Stimulated activated CD8-positive, alpha-beta memory T cell treated with anti-CD3 and anti-CD28 coated beads, Interleukin-7, amount 100 ng/mL, for 48 hours (primary cell): ENCODE measurements at places on chromosomes 7 and 10.

- DNase-seq: no peak
Observed at GRCh38 chr10:11757454-11757820, 15.3 kb downstream of the ECHDC3 start.

DNA sequence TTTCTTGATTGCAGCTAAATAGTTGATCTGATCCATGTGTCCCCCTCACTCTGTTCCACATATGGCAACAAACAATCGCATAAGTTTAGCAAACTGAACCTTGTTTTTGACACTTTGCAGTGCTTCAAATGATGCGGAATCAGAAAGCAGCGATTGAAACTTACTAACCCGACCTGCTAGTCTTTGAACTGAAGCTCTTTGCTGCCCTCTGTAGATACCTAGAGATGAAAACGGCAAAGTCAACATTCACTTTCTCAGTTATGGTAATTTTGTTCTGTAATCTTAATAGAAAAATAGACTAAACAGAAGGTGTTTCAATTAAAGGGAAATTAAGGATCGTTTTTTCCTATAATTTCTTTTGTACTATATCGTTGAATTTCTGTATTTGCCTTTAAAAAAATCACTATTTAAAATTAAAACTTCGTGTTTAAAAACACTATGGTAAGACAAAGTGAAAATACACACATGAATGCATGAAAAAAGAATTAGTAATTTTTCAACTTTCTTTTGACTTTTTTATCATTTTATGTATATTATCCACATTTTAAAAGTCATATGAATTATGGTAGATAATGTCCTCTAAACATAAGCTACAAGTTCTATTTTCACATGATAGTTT is 276.5 kb downstream of the MAGI2 start:
- DNase-seq: no peak

- DNase-seq: no peak
Observed at GRCh38 chr10:17548770-17549169, 68.4 kb downstream of the HACD1 start.

DNA sequence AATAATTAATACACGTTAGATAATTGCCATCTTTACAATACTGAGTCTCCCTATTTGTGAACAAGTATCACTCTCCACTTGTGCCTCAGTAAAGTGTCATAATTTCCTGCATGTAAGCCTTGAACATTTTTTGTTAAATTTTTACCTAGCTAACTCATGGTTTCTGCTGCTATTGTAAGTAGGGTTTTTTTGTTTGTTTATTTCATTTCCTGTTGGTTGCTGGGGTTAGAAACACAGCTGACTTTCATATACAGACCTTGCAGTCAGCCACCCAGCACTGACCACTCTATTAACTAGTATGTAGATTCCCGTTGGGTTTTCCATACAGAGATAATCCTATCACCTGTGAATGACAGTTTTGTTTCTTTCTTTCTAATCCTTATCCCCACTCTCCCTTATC is 133.3 kb downstream of the MPP7 start:
- no peak for DNase-seq

GRCh38 chr10:72087392-72087968 is 871 bp downstream of the SPOCK2 start:
- DNase-seq: no peak

DNA sequence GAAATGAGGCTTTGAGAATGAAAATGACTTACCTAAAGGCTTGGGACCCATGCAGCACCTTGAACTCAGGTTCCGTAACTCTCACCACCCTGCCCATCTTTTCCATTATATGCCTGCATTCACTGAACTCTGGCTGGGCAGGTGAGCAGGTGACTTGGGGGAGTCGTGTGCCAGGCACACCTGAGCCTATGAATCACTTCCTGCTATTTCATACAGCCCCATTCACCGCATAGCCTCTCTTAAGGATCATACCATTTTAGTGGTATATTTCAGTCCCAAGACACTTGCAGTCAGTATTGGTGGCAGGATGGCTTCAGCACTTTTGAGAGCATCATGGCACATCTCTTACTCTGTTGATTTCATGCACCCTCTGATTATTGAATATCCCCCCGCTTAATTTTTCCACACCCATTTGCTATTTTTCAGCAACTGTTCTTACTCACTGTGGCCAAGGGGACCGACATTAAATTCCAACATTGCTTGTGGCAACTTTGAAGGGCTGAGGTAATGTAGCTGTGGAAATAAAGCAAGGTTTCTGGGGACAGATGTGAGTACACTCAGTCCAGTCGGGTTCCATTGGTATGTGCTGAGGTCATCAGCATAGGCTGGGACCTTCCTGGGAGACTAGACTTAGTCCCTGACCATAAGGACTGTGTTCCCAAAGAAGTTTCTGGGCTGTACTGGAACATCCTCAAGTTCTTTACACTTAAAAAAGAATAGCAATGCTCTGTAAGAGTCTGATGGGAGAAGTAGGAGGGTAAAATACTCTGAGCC is 39.8 kb upstream of the ZNF438 start:
- no peak for DNase-seq

DNA sequence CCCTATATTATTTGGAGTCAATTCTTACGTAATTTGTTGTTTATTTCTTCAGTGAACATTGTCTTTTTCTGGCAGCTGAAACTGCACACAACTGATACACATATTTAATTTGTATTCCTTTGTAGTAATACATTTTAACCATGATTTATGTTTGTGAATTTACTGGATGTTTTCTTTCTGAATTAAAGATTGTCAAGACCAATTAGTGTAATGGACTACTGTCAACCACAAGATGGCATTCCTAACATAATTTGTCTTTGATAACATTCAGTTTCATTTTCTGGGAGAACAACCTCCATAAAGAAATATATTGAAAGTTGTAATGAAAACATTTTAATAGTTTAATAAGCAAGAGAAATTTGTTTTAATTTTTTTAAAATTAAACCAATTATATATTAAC is 10.1 kb downstream of the THNSL1 start:
- DNase-seq: no peak

GRCh38 chr10:110977662-110978061 is 58.3 kb downstream of the SHOC2 start:
- no peak for DNase-seq

GRCh38 chr10:9707216-9707615 is 1310.5 kb upstream of the CELF2 start:
- DNase-seq: no peak

DNA sequence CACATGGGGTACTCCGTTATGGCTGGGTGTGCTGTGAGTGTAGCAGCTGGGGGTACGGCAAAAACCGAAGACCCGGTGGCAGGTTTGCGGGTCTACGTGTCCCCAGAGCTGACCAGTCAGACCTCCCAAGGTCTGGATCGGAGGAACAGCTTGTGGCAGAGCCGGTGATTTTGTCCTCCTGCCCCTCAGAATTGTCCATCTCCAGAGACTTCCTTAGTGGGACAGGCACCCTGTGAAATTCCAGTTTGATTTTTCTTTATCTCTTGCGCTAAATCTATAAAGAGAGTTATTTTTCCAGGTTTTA is 1.0 kb downstream of the EIF3B start:
- no peak for DNase-seq

- DNase-seq: no peak
Observed at GRCh38 chr7:119925581-119926289, 347.2 kb upstream of the KCND2 start.

DNA sequence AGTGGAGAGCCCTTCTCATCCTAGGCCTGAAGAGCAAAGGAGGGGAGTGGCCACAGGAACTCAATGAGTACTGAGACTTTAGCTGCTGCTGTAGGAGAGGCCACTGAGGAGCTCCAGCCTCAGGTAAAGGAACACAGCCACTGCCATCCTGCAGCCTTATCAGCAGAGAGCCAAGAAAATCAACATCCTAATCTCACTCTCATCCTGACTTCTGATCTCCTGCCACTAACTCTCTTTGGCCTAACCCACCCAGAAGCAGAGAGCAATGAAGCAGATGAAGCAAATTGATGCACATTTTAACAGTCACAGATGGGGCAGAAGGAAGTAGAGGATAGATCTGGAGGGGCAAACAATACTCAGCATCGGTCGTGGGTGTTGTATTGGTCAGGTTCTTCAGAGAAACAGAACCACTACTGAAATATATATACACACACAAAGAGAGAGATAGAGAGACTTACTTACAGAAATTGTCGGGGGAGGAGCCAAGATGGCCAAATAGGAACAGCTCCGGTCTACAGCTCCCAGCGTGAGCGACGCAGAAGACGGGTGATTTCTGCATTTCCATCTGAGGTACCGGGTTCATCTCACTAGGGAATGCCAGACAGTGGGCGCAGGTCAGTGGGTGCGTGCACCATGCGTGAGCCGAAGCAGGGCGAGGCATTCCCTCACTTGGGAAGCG is 297.6 kb downstream of the MTERF1 start:
- DNase-seq: no peak

DNA sequence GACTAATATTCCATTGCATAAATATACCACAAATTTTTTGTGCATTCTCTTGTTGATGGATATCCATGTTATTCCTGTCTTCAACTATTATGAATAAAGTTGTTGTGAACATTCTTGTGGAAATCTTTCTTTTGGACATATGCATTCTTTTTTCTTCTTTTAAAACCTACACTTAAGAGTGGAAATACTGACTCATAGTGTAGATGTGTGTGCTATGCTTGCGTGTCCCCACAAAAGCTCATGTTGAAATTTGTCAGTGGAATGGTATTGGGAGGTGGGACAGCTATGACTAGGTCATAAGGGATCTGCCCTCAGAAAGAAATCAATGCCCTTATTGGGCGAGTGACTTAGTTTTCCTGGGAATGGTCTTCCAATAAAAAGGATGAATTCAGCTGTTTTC is 203.6 kb upstream of the PRSS58 start:
- DNase-seq: no peak

DNA sequence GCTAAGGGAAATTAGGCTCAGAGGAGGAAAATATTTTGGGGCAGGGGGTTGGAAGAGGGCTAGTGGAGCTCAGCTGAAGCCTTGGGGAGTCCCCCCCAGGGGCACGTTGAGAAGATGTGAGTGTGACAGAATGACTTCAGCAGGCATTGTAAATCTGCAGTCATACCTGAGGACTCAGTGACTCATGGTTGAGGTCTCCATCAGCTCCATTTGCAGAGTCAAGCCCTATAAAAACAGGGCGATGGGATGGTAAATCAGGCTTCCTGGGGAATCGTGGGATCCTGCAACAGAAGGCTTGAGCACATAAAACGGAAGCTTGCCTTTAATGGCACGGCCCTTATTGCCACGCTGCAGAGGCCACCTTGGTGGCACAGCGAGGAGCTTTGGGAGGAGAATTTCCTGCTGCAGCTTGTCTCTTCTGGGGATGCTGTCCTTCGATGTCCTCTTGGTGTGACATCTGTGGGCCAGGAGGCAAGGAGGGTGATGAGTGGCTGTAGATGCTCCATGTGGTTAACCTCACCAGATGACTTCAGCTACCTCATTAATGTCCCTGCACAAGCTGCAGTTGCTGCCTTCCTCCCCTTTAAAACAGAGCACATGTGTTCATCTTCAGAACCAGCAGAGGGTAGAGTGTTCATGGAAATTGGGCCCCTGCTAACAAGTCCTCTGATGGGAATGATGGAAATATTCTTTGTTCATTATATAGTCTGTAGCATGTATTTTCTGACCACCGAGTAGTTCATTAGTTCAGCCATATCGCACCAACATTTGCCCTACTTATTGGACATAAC is 285.9 kb downstream of the LRMDA start:
- no peak for DNase-seq

DNA sequence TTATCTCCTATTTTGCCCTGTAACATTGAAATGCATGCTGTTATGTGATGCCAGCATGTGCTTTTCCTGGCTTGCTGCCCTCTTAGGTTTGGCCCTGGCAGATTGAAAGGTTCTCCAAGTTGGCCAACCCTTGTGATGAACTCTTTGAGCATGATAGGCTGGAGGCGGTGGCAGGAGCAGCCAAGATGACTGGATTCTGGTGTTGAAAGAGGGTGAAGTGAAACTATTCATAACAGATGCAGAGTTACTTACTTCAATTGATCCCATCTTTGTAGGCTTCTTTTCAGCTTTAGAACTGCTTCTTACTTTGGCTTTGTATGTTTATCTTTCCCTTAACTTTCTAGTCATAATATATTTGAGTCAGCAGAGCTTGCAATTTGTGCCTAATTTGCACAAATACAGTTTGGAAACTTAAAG is 57.6 kb downstream of the BICC1 start:
- DNase-seq: no peak

DNA sequence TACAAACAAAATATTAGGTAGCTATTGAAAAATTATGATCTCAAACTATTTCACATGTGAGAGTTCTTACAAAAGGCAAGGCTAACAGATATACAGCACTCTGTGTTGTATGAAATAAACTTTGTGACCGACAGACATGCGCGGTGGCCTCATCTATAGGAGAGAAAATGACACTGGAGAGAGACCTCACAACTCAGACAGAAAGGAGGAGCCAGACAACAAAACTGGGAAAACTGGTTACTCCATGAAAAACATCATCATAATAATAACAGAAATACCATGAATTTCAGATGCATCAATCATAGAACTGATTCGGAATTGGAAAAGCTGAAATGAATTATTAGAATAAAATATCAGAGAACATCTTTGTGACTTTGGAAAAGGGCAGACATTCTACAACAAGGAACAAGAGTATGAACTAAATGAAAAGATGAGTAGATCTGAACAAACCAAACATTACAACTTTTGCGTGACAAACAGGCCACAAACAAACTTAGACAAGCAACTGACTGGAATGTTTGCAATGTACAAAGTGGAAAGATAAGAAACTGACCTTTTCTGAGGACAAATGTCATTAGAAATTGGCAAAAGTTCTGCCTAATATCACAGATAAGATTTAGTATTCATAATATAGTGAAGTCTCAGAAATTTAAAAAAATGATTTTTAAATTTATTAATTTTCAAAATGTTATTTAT is 69.3 kb downstream of the TNS3 start:
- DNase-seq: no peak

- no peak for DNase-seq
Observed at GRCh38 chr7:99041526-99041925, 102.4 kb downstream of the SMURF1 start.

- DNase-seq: no peak
Observed at GRCh38 chr10:60348982-60349381, 40.7 kb downstream of the ANK3 start.

GRCh38 chr10:17888189-17888588 is 63.5 kb upstream of the SLC39A12 start:
- DNase-seq: no peak

GRCh38 chr10:77090381-77091356 is 546.9 kb downstream of the KCNMA1 start:
- DNase-seq: no peak

- DNase-seq: no peak
Observed at GRCh38 chr10:110327262-110327914, 22.7 kb upstream of the SMNDC1 start.

- no peak for DNase-seq
Observed at GRCh38 chr10:79203014-79203644, 134.4 kb downstream of the ZMIZ1 start.

DNA sequence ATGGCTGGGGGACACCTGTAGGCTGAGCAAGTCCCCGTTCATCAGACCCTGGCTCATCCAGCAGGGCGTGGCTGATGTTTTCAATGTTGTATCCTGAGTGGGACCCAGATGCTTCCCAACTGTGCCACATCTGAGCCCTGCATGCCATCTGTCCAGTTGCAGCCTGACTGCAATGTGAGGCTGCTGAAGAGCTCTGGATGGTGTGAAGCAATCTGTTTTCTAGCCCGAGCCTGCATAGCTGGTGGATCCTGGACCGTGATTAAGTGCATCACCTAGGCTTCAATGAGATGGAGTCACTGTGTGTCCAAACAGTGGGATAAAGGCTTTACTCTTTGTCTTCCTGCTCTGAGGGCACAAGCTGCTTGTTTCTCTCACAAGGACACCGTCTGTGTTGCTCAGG is 99.8 kb downstream of the TCF7L2 start:
- DNase-seq: no peak
